ENCODE measurements at places on chromosomes 13 and 19. TPM values are rescaled to one million over a fixed set of nuclear protein-coding genes. Genes with fewer than 3 reads are reported as not detected.

GRCh38 chr13:44048326-44048725 is 168.6 kb downstream of the LACC1 start:
- H3K27ac ChIP-seq: no peak overlapping the region
- H3K4me3 ChIP-seq: no peak overlapping the region
- no peaks in the 10 kb centered on the region for H3K36me3 ChIP-seq
- H3K4me1 ChIP-seq: no peaks in the 10 kb centered on the region
- DNase-seq: no peak

The CD320 gene
- 72.4 TPM for total RNA-seq

The CEACAM8 gene
- total RNA-seq: not detected

The GPC5 gene
- total RNA-seq: 0.44 TPM

GRCh38 chr13:106100171-106100919 is 435.1 kb downstream of the EFNB2 start:
- no peak overlapping the region for H3K27ac ChIP-seq
- H3K4me1 ChIP-seq: no peaks in the 10 kb centered on the region
